ENCODE measurements at places on chromosomes 3 and 15. TPM values are rescaled to one million over a fixed set of nuclear protein-coding genes. Genes with fewer than 3 reads are reported as not detected.

DNA sequence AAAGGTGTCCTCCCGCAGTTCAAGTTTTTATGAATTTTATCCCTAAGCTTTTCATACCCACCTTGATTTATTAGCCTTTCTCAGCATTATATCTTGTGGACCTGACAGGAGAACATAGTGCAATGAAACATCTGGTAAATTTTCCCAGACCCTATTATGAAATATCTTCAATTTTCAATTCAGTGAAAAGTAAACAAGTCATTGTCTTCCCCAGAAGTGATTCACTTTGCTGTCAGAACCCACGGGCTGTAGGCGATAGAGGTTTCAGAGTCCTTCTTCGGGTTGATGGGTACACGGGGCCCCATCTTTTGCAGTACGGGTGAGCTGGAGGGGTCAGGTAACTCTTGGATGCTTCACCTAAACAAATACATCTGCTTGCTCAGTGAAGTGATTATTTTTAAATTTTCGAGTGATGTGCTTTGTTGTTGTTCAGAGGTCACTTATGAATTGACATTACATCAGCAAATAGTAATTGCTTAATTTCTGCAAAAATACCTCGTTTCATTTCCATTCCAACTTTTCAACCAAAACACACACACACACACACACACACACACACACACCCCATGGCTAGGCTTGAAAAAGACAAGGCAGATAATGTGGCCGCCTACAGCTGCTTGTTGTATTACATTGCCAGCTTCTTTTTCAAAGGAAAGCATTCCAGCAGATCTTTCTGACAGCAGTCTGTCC, 102.9 kb downstream of the SEMA6D start:
- peaks cover 21% of the 10 kb centered on the region for H3K27me3 ChIP-seq
- no peaks in the 10 kb centered on the region for H3K4me1 ChIP-seq
- no peak overlapping the region for H3K27ac ChIP-seq
- H3K36me3 ChIP-seq = no peaks in the 10 kb centered on the region
- no peak for DNase-seq

DNA sequence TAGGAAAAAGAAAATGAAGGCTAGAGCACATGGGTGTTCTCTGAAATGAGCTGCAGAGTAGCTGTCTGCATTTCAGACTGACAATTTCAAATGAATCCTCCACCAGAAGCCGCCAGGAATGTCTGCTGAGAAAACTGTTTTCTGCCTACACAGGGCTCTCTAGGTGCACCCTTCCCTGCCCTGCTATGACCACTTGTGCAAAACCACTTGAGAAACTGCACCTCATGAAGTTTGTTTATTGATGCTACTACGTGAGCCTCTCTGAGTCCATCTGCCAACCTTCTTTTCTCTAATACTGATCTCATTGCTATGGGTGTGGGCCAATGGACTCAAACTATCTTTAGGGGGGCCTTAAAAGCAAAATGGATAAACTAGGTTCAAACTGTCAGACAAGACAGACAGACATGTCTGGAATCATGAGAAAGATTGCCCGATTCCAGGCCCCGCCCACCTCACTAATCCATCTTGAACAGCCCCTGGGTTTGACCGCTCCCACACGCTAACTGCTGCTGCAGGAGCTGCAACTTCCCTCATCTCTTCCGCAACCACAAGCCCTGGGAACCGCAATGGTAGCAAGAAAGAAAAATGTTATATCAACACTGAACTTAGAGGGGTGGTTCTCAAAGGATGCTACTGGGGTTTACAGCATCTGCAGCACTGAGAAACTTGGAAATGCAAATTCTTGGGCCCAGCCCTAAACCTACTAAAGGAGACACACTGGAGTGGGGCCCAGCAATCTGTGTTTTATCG, 9.0 kb upstream of the CD47 start:
- no peaks in the 10 kb centered on the region for H3K27me3 ChIP-seq
- no peak for DNase-seq
- peaks cover 35% of the 10 kb centered on the region for H3K4me1 ChIP-seq
- no peaks in the 10 kb centered on the region for H3K36me3 ChIP-seq
- H3K27ac ChIP-seq = peak overlapping the region; percentile 66
- no peak overlapping the region for H3K4me3 ChIP-seq

The ABHD10 gene
- total RNA-seq = 18.7 TPM

DNA sequence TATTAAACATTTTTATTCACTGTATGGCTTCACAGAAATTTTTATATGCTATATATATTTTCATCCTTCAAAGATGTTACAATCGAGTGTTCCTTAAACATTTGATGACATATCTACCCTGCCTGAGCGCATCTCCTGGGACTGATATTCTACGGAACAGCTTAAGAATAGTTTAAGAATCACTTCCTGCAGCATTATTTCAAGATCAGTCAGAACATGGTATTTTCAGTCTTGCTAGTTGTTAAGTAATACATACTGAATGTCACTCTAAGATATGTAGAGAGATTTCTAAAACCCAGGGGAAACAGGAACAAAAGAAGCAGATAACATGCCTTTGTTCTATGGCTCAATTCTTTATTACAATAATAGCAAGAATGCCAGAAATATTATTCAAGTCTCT, 8.7 kb downstream of the COL8A1 start:
- H3K27ac ChIP-seq = no peak overlapping the region
- no peak overlapping the region for H3K4me3 ChIP-seq
- DNase-seq = no peak
- no peaks in the 10 kb centered on the region for H3K4me1 ChIP-seq

GRCh38 chr3:134487406-134487805, 1.5 kb downstream of the CEP63 start:
- peaks cover 7% of the 10 kb centered on the region for H3K36me3 ChIP-seq
- peak overlapping the region; percentile 97 for H3K4me3 ChIP-seq
- H3K27me3 ChIP-seq = no peaks in the 10 kb centered on the region
- peak overlapping the region; percentile 100 for H3K27ac ChIP-seq

GRCh38 chr15:47888385-47889100, 171.2 kb downstream of the SEMA6D start:
- H3K36me3 ChIP-seq = peaks cover 4% of the 10 kb centered on the region
- no peak overlapping the region for H3K27ac ChIP-seq
- H3K27me3 ChIP-seq = no peaks in the 10 kb centered on the region
- no peaks in the 10 kb centered on the region for H3K4me1 ChIP-seq

GRCh38 chr3:163196815-163197374, 1700.3 kb downstream of the OTOL1 start:
- no peaks in the 10 kb centered on the region for H3K4me1 ChIP-seq
- H3K27ac ChIP-seq = no peak overlapping the region
- H3K36me3 ChIP-seq = no peaks in the 10 kb centered on the region
- no peaks in the 10 kb centered on the region for H3K27me3 ChIP-seq

- H3K27ac ChIP-seq = no peak overlapping the region
- H3K36me3 ChIP-seq = no peaks in the 10 kb centered on the region
- H3K4me3 ChIP-seq = no peak overlapping the region
- peaks cover 44% of the 10 kb centered on the region for H3K27me3 ChIP-seq
Measured at GRCh38 chr15:51303462-51303980, 34.9 kb downstream of the CYP19A1 start.

DNA sequence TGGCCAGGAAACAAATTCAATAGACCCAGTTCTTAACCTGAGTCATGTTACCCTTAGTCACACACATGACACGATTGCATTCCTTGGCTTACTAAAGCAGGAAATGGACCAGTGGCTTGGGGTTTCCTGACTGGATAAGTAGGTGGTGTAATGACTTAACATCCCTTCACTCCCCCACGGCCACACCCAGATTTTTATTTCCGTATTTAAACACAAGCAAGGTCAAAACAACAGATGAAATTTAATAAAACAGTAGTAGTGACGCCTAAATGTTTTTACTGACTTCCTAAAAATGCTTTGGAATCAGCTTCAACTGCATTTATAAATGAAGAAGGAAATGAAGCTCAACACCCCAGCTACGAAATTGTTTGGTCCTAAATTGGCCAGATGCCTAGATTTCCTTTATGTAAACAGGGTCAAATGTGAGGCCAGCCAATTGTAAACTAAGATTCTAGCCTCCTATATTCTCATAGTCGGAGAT, 324.3 kb downstream of the CHST2 start:
- no peak for DNase-seq
- H3K27me3 ChIP-seq = no peaks in the 10 kb centered on the region
- H3K27ac ChIP-seq = peak overlapping the region; percentile 30
- peaks cover 9% of the 10 kb centered on the region for H3K36me3 ChIP-seq

DNA sequence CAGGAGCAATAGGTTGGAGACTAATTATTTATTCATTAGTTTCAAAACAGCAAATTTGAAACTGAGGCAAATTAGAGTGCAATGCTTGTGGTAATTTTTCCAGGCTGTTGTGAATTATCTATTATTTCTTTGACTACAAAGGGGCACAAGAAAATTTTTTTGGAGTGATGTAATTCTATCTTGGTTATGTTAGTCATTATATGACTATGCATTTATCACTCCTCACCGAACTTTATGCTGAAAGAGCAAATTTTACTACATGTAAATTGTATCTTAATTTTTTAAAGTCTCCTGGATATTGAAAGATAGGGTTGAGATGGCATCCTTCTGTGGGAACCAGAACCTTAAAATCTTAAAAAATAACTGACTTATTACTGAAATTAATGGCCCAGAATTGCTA, 320.0 kb upstream of the ROBO1 start:
- H3K27ac ChIP-seq = no peak overlapping the region
- no peaks in the 10 kb centered on the region for H3K36me3 ChIP-seq
- H3K4me1 ChIP-seq = no peaks in the 10 kb centered on the region

- H3K36me3 ChIP-seq = no peaks in the 10 kb centered on the region
- DNase-seq = no peak
- H3K4me1 ChIP-seq = no peaks in the 10 kb centered on the region
- H3K27ac ChIP-seq = no peak overlapping the region
Measured at GRCh38 chr3:180409883-180410282, 192.1 kb upstream of the TTC14 start.

The ARHGAP31 gene
- total RNA-seq = 11.4 TPM

DNA sequence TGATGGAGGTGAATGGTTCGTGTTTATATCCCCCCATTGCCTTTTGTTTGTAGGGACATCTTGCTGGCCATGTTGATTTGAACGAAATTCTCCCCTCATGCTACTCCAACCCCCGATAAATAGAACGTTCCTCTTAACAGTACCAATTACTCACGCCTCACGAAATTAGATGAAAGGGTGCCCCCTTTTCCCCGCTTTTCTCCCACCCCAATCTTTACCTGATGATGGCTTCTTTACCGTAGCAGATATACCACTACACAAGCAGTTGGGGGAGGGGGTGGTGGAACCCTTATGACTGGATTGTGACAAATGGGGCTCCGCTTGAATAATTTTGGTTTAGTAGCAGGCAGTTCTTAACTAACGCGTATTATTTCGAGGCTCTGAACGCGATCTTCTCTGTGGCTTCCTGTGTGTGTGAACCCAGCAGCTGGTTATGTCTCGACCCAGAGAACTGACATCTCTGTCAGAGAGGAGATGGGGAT, 1.1 kb downstream of the PIAS1 start:
- H3K4me3 ChIP-seq = peak overlapping the region; percentile 98
- peaks cover 40% of the 10 kb centered on the region for H3K4me1 ChIP-seq
- H3K36me3 ChIP-seq = no peaks in the 10 kb centered on the region

DNA sequence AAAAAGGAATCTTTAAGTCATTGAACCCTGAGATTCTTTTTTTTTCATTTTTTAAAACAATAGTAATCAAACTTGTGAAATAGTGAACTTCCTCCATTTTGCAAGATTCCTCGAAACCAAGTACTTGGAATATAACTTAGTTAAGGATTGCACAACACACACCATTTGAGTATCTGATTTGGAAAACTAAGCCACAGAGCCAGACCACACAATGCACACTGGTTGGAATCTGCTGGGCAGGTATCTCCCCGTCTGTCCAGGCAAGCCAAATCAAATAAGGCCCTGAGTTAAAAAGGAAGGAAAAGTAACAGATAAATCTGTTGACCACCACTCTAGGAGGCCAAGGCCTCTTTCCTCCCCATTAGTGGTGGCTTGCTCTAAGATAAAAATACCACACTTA, 177.5 kb upstream of the ICE2 start:
- DNase-seq = no peak
- H3K4me3 ChIP-seq = no peak overlapping the region
- peaks cover 43% of the 10 kb centered on the region for H3K4me1 ChIP-seq

The PRR20G gene
- not detected for total RNA-seq

The CELSR3 gene
- total RNA-seq = 6.0 TPM

The ZBBX gene
- not detected for total RNA-seq

DNA sequence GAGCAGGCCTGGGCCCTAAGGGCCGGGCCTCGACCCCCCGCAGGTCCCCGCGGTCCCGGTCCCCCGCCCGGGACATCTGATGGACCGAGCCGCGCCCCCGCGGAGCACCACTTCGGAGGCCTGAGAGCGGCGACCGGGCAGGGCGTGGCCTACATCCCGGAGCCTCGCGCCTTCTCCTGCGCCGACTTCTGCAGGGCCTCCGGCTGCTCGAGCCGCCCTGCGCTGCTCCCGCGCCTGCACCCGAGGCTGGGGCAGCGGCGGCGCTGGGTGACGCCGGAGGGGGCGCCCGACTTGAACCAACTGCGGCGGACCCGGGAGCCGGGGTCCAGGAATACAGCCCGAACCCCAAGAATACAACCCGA, 14.9 kb upstream of the GP9 start:
- peaks cover 5% of the 10 kb centered on the region for H3K4me1 ChIP-seq
- peaks cover 6% of the 10 kb centered on the region for H3K36me3 ChIP-seq
- peak overlapping the region; percentile 77 for H3K4me3 ChIP-seq
- no peak overlapping the region for H3K27ac ChIP-seq
- no peak for DNase-seq
- H3K27me3 ChIP-seq = peaks cover 10% of the 10 kb centered on the region

DNA sequence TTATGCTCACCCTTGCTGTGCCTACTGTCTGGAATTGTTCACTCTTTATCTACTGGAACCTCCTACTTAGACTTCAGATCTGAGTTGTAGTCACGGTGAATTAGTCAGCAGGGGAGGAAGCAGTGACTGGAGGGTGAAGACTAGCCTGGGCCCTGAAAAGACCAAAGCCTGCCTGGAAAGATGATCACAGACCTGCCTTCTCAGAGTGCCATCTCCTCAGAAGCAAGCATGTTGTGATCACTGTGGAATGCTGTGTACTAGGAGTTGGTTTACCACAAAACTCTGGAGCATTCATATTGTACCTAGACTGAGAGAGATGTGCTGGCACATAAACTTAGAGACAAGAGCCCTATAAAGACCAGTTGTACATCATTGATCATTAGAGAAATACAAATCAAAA, 100.7 kb upstream of the SCN10A start:
- no peaks in the 10 kb centered on the region for H3K27me3 ChIP-seq
- H3K27ac ChIP-seq = no peak overlapping the region
- no peaks in the 10 kb centered on the region for H3K4me1 ChIP-seq
- no peaks in the 10 kb centered on the region for H3K36me3 ChIP-seq

DNA sequence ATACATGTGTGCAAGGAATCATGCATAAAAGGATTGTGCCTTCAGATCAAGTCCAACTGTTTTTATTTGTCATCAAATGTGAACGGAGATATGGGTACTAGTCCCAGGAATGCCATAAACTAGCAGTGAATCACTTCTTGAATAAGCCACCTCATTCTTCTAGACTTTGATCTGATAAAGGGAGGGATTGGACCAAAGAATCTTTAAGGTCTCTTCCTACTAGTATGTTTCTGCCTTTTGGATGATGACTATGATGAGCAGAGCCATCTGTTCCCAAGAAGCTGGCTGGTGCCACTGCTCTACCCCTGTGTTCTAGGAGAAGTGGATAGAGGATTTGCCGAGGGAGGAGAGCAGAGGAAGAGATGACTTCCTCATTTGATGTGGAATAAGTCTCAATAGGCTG, 28.8 kb upstream of the UACA start:
- peaks cover 28% of the 10 kb centered on the region for H3K27me3 ChIP-seq
- no peak overlapping the region for H3K27ac ChIP-seq

GRCh38 chr3:112233083-112233482, 60.9 kb downstream of the SLC9C1 start:
- H3K36me3 ChIP-seq = no peaks in the 10 kb centered on the region
- no peaks in the 10 kb centered on the region for H3K27me3 ChIP-seq
- no peak overlapping the region for H3K4me3 ChIP-seq
- no peak for DNase-seq

The FSTL1 gene
- 17.4 TPM for total RNA-seq

All from T-helper 17 cell (primary cell).